ENCODE measurements at places on chromosomes 5 and 9.

DNA sequence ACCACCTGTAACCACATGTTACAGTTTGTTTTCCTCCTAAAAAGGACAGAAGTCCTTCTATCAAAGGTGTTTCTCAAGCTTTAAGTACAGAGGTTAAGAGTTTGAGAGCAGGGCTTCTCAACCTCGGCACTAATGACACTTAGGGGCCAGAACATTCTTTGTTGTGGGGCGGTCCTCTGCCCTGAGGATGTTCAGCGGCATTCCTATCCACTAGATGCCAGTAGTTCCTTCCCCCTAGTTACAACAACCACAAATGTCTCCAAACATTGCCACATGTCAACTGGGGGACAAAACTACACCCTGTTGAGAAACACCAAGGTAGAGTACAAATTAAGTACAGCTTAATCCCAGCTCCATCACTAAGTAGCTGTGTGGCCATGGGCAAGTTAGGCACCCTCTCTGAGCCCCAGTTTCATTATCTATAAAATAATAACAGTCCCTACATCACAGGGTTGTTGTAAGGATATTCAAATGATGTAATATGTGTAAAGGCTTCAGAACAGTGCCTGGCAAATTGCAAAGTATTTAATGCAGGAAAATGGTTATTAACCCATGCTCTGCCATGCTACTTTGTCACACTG, 44.6 kb downstream of the PIP5K1B start:
- no peak for DNase-seq

GRCh38 chr5:138573949-138574670, 1.1 kb downstream of the HSPA9 start:
- DNase-seq: no peak

DNA sequence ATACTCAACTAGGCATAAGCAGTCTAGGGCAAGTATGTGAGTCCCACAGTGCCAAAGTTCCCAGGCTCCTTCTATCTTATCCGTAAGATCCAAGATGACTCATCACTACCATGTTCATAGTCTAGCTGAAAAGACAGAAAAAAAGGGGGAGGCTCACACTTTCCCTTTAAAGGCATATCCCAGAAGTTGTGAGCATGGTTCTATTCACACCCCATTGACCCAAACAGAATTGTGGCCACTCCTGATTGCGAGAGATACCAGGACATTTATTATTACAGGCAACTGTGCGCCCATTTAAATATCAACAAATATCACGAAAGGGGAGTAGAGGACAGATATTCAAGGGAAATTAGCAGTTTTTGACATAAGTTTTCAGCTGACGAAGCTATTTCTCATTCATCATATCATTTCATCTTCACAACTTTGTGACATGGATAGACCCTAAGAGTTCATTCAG, 8.1 kb upstream of the PFDN1 start:
- DNase-seq: no peak

- no peak for DNase-seq
Observed at GRCh38 chr5:78779771-78780616, 131.4 kb upstream of the LHFPL2 start.

GRCh38 chr5:102818934-102819333, 63.8 kb downstream of the PAM start:
- DNase-seq: no peak

DNA sequence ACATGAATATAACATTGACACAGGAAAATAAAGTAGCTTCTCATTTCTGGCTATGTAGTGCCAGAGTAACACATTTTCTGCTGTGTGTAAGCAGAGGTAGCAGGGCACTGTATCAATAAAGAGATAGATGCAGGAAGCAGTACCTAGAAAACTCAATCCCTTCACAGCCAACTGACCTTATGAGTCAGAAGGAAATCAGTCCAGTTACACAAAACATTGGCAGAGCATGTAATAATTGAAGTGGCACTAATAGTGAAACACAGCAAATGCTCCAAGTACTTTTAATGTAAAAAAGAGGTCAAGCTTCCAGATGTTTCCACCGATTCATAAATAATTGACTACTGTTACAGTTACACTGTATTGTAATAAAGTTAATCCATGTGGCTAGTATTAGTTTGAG, 706.6 kb downstream of the EFNA5 start:
- DNase-seq: no peak

GRCh38 chr9:37669232-37669631, 18.5 kb downstream of the FRMPD1 start:
- DNase-seq: peak; percentile 43

DNA sequence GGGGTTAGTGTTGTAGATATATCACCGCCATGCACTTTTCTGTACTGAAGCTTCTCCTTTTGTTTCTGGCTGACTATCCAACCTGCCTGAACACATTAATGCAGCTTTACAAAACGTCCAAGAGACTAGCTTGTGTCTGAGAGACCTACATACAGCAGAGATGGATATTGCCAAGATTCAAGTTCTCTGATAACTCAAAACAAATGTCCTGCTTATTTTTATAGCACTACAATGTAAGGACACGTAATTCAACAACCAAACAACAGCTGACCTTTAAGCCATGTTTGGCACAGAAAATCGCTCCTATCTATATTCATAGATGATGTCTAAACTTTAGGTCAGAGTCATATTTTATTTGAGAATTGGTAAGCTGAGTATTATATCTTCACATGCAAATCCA, 76.2 kb upstream of the NTRK2 start:
- DNase-seq: no peak

DNA sequence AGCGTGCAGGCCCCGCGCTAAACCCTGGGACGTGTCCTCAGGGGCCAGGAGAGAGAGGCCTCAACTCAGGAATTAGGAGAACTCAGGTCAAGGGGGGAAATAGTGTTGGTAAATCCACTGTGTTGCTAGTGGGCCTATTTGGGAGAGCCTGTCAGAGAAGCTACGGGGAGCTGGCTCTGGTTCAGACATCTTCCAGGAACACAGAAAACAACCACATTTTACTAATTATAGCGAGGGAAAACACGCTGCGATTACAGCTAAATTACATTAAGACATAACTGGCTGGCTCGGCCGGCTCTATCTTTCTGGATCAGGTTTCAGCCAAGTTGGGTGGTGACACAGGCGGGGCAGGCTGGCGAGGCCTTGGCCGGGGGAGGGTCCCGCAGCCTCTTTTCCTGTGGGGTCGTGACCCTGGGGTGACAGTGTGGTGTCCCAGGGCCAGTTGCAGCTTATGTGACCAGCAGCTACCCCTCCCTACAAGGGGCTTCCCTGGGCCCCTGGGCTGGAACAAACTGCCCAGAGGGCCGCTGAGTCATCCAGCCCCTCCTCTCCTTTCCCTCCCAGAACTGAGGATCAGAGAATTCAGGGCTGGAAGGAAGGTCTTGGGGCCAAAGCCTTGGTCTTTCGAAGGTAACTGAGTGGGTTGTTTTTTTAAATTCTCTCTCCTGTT, 75.1 kb downstream of the FGF18 start:
- DNase-seq: peak; percentile 85

DNA sequence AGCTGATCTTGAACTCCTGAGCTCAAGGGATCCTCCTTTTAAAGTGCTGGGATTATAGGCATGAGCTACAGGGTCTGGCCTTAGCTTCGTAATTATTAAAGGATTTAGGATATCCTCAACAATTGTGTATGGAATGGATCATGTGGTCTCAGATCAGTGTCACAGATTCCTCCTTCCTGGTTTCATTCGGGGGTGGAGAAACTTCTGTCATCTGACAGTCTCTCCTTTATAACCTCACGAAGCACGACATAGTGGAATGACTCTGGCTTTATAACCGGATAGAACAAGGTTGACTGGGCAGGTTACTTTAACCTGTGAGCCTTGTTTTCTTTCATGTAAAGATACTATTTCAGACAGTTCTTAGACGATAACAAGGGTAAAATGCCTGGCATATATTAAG, 4.4 kb upstream of the GNG10 start:
- DNase-seq: no peak

GRCh38 chr9:87067426-87067825, 120.1 kb upstream of the GAS1 start:
- no peak for DNase-seq

DNA sequence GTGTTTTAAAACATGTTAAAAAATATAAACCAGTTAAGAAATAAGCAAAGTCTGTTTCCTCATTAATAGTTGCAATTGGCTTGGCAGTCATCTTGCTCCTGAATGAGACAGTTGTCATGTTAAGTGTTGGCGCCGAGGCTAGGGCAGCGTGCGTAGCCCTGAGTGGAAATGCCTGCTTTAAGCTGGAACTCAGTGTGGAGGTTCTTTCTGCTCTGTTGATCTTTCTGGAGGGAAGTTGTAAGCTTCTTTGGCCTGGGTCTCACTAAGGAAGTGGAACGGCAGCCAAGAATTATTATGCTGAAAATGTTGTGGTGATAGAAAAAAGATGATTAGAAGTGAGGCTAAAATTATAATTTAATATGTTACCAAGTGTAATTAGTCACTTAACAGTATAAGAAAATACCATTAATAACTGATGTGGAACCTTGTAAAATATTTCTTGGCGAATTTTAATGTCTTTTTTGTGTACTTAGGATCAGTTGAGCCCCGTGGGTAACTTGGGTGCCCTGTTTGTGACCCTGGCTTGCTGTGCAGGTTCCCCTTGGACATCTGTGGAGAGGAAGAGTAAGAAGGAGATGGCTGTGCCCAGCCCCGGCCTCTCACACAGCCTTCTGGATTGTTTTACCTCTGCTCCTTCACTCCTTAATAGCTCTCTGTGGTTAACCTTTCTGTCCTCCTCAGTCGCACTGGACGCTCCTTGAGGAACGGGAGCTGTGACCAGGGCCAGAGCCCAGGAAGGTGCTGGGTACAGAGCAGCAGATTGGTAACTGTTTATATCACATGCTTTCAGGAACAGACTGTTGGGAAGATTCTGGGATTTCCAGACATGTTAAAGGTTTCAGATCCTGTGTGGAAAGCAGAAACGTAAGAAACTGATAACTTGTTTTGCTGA, 31.0 kb downstream of the PCBD2 start:
- no peak for DNase-seq

- DNase-seq: no peak
Observed at GRCh38 chr9:115362640-115363039, 244.7 kb upstream of the TNC start.
